Activated naive CD8-positive, alpha-beta T cell treated with anti-CD3 and anti-CD28 coated beads, Interleukin-2, amount 50 U/mL, for 24 hours (primary cell): ENCODE measurements at places on chromosomes 7 and 10.

- H3K27ac ChIP-seq = no peak overlapping the region
- H3K4me3 ChIP-seq = no peak overlapping the region
- DNase-seq = no peak
- H3K27me3 ChIP-seq = peaks cover 3% of the 10 kb centered on the region
These were observed 37.3 kb downstream of the SLC16A9 start for GRCh38 chr10:59672150-59672875.

- no peak for DNase-seq
- H3K4me1 ChIP-seq = no peaks in the 10 kb centered on the region
- no peak overlapping the region for H3K4me3 ChIP-seq
- peaks cover 4% of the 10 kb centered on the region for H3K27me3 ChIP-seq
- H3K27ac ChIP-seq = no peak overlapping the region
These were observed 44.9 kb downstream of the DRGX start for GRCh38 chr10:49350846-49351532.

DNA sequence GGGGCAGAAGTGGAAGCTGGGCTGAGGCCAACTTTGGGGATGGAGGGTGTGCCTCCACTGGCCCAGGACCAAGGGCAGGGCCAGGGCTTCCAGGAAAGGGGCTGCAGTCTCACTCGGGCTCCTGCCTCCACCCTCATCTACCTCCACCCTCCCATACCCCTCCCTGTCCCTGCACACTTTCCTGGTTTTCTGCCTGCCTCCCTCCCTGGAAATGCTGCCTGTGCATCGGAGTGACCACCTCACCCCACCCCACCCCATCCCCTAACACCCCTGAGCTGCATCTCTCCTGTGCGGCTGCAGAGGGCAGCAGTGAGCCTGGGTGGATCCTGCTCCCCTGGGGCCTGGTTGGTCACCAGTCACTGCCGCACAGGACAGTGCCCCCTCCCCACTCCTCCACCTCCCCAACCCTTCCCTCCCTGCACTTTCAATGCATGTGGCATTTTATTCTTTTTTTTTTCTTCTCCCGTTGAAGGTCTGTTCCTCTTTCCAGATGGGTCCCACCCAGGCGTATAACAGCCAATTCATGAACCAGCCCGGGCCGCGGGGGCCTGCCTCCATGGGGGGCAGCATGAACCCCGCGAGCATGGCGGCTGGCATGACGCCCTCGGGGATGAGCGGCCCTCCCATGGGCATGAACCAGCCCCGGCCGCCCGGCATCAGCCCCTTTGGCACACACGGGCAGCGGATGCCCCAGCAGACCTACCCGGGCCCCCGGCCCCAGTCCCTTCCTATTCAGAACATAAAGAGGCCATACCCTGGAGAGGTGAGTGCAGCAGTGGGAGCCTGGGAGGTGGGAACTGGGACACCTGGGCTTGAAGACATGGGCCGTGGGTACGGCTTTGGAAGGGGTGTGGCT is 54.1 kb upstream of the PPIF start:
- peak; percentile 54 for DNase-seq
- H3K36me3 ChIP-seq = peaks cover 14% of the 10 kb centered on the region
- no peaks in the 10 kb centered on the region for H3K27me3 ChIP-seq

GRCh38 chr7:43568529-43568928 is 14.4 kb upstream of the STK17A start:
- H3K4me1 ChIP-seq = peaks cover 33% of the 10 kb centered on the region
- no peaks in the 10 kb centered on the region for H3K36me3 ChIP-seq
- no peak overlapping the region for H3K4me3 ChIP-seq
- no peak overlapping the region for H3K27ac ChIP-seq

DNA sequence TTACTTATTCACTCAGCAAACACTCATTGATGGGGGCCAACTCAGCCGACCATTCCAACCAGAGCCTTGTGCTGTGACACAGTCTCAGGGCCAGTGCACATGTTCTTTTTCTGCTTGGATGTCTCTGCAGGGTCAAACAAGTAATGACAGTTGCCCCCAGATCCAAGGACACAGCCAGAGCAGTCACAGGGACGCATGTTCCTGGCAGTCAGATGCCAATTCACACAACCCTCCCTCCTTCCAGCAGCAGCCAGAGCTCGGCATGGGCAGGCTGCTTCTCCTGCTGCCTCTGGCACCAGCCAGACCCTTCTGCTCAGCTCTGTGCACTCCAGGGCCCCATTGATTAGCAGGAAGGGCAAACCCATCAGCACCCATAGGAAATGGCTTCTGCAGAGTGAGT is 20.3 kb downstream of the DRGX start:
- H3K36me3 ChIP-seq = no peaks in the 10 kb centered on the region
- no peak overlapping the region for H3K4me3 ChIP-seq
- DNase-seq = no peak
- no peaks in the 10 kb centered on the region for H3K4me1 ChIP-seq
- H3K27me3 ChIP-seq = peaks cover 3% of the 10 kb centered on the region

- H3K27me3 ChIP-seq = peaks cover 17% of the 10 kb centered on the region
- H3K4me3 ChIP-seq = no peak overlapping the region
- H3K4me1 ChIP-seq = peaks cover 2% of the 10 kb centered on the region
These were observed 16.3 kb downstream of the GCK start for GRCh38 chr7:44172803-44173424.

GRCh38 chr7:36986511-36986933 is 262.2 kb upstream of the AOAH start:
- no peak for DNase-seq
- no peaks in the 10 kb centered on the region for H3K27me3 ChIP-seq
- peaks cover 31% of the 10 kb centered on the region for H3K4me1 ChIP-seq
- H3K4me3 ChIP-seq = no peak overlapping the region

GRCh38 chr7:96304573-96304972 is 17.3 kb downstream of the SLC25A13 start:
- H3K36me3 ChIP-seq = peaks cover 4% of the 10 kb centered on the region
- H3K4me3 ChIP-seq = peak overlapping the region; percentile 11
- no peak for DNase-seq

GRCh38 chr10:127987467-127988380 is 80.8 kb downstream of the PTPRE start:
- H3K4me1 ChIP-seq = peaks cover 56% of the 10 kb centered on the region
- H3K27ac ChIP-seq = no peak overlapping the region
- no peak for DNase-seq
